Dermis microvascular lymphatic vessel endothelial cell (primary cell): ENCODE measurements at places on chromosomes 1 and 21.

GRCh38 chr1:203769505-203770343 lies 4.7 kb downstream of the LAX1 start:
- peak; percentile 69 for DNase-seq

DNA sequence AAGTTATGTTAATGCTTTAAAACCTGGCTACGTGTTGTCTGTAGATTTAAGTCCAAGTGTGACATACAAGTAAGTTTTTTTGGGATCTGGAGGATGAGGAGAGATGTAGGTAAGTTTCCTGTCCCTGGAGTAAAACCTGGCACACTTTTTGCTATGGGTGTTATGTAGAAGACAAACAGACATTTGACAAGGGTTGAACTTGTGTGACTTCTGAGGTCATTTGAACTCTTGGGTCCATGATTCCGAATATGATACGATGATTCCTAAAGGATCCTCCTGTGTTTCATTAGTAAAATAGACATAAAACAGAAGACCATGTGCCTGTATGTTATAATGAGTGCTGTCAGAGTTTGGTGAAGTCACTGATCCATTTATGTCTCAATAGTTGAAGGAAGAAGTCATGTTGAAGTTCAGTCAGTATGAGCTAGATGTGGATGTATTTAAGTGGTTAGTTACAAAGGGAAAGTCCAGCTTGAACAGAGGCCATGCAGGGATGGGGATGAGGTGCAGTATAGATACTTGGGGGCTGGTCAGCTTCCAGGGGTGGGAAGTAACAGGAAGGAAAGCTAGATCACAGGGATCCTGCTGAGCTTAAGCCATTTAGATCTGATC lies 44.3 kb downstream of the ARID1A start:
- DNase-seq, result no peak

DNA sequence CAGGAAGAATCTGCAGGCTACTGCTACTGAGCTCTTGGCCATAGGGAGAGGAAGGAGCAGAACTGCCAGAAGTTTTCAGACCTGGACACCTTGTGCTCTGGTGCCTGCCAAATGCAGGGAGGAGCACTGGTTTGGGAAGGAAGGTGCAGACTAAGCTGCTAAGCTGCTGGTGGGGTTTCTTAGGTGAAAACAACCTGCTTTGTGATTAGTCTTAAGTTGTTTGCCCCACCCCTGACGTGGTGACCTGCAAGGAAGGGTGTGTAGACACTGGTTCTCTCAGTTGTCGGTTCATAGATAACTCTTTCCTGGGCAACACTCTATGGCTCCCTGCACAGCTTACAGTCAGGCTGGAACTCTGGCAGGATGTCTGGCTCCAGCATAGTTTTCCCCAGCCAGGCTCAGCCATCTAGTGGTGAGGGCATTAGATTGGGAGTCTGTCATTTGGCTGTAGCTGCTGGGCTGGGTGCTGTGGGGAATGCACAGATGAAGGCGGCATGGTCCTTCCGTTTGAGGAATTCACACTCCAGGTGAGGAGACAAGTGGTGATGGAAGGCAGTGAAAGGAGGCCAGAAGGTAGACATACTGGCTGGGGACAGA lies 10.3 kb upstream of the S100A10 start:
- DNase-seq, result no peak

- no peak for DNase-seq
Observed at GRCh38 chr1:13540866-13541265, 27.1 kb upstream of the LRRC38 start.

DNA sequence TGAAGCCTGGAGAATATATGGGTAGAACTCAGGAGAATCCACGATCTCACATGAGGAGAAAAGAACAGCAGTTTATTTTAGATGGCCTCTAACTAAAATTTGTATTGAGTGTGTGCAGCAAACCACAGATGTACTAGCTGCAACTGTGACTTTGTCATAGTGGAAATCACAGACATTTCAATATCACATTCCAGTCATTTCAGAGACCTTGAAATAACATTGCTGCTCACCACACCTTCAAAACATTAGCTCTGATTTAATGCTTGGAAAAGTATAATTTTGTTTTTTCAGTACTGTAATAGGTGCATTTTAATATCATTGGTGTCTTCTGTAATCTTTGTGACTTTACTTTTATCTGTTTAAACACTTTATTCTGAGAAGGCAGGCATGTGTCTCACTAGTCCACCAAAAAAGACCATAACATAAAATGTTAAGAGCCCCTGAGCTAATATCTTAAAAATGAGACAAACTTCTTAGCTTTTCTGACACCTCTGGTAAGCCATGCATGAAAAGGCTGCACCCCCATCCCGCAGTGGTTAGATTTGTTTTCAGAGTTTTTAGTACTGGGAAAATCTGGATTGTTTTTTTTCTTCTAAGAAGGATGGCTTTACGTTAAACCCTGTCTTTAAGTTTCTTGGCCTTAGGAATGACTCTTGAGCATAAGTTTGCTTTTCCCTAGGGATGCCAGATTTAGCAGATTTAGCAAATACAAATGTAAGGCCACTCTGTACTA lies 30.1 kb downstream of the KCNJ15 start:
- no peak for DNase-seq

DNA sequence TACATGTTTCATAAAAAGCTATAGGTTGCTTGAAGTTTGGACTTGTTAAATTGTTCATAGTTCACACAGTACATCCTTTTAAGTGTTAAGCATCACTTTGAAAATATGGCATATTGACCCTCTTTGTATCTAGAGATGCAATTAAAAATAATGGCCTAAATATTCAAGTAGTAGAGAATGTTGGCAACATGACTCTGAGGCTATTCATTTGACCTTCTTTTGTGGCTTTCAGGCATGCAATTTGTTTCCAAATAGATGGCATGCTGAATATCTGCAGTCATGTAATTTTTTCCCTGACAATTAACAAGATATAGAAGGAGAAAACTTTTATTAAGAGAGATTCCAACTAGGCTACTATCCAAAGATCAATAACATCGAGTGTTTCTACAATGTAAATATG lies 230.5 kb upstream of the ZRANB2 start:
- no peak for DNase-seq

DNA sequence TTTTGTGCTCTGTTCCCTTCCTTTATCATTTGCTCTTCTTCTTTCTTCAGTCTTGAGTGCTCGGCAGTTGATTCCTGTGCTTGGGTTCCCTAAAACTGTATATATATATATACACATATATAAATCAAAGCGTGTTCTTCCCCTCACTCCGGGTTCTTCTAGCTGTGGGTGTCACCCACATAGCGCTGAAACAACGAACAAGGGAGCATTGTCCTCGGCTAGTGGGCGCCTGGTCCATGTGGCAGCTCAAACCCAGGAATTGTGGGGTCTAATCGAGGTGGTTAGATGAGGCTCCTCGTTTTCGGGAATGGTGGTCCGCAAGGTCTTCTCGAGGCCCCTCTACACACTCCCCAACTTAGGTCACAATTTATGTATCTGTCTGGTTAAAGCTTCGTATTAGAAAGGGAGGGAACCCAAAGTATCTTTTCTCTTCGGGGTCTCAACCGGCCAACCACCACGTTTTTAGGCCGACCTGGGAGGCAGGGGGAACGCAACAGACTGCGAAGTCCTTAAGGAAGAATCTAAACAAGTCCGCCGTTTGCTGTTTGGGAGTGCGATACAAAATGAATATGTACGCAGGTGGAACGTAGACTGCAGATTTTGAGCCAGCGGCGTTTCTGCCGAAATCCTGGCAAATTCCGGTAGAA lies 504 bp upstream of the SDHC start:
- DNase-seq, result no peak

- DNase-seq, result no peak
Observed at GRCh38 chr1:56915960-56916359, 49.9 kb downstream of the C8B start.

DNA sequence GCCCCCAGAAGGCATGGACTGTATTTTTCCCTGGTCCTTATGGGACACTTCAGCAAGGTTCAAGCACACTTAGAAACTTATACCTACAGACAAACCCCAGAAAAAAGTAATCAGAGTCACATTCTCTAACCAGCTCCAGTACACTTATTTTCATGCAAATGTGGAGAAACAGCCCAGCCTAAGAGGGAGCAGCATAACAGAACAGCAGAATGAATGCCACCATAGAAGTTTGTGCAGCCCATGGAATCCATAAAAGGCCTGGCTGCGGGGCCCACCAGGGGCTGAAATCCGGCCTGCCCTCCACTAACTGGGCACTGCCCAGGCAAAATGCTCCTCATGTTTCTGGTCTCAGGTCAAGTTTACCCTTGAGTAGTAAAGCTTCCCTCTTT lies 60.4 kb upstream of the ATP1A1 start:
- DNase-seq, result no peak

DNA sequence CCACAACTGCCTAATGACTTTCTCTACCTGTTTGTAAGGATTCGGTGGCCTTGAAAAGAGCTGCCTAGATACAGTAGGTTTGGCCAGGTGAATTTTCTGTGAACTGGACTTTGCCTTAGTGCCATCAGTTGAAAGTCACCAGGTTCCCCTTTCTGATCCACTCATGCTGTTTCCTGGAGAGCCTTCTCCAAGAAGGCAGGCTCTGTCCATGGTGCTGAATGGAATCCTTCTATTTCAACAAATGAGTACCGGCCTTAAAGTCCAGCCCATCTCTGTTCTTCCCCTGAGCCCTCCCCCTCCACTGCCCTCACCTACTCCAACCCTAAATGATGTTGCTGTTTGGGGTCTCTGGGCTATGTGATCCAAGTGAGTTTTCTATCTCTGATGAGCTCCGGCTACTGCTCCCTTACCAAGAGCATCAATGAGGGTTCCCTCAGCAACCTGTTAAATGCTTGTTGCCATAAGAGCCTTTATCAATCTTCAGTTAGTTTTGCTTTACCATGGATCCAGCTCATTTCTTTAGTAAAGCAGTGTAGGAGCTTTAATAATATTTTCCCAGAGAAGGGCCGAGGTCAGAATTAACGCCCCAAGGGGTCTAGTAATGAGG lies 500.4 kb downstream of the PTPRU start:
- DNase-seq, result no peak

DNA sequence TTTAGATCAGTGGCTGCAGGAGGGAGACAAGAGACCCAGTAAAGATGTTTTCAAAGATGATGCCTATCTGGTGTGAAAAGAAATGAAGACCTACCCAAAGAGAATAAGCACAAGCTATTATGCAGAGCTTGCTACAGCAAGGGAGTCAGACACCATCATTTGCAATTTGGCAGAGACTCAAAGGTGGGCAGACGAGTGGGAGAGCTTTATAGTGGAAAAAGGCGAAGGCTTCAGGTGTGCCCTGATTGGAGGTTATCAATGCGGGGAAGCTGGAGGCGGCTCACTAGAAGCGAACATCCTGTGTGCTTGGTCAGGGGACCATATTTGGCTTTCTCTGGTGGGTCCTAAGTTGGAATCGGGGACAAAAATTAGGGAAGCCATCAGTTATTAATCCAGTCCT lies 183.8 kb downstream of the DISC1 start:
- no peak for DNase-seq

DNA sequence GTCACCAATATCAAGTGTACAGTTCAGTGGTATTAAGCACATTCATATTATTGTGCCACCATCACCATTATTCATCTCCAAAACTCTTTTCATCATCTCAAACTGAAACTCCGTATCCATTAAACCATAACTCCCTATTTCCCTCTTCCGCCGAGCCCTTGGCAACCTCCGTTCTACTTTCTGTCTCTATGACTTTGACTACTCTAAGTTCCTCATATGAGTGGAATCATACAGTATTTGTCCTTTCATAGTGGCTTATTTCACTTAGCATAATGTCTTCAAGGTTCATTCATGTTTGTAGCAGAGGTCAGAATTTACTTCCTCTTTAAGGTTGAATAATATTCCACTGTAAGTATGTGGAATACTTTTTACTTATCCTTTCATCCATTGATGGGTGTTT lies 21.7 kb downstream of the SELP start:
- DNase-seq, result no peak

DNA sequence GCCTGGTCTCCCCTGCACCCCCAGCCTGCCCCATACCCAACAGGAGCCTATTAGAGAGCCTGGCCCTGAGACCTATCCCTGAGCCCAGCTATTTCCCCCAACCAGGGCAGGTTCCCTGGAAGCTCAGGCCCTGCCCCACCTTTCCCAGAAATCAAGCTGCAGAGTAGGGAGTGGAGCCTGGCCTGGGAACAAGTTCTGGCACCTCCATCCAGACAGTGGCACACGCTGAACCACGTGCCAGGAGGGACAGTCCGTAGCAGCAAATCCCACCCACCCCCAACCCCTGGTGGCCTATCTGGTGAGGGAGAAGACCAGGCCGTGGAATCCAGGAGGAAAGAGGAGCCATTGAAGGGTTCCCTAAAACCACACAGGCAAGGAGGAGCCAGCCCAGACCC lies 22.6 kb downstream of the TNNT2 start:
- no peak for DNase-seq

GRCh38 chr1:70072231-70072751 lies 133.1 kb downstream of the LRRC40 start:
- DNase-seq, result no peak

DNA sequence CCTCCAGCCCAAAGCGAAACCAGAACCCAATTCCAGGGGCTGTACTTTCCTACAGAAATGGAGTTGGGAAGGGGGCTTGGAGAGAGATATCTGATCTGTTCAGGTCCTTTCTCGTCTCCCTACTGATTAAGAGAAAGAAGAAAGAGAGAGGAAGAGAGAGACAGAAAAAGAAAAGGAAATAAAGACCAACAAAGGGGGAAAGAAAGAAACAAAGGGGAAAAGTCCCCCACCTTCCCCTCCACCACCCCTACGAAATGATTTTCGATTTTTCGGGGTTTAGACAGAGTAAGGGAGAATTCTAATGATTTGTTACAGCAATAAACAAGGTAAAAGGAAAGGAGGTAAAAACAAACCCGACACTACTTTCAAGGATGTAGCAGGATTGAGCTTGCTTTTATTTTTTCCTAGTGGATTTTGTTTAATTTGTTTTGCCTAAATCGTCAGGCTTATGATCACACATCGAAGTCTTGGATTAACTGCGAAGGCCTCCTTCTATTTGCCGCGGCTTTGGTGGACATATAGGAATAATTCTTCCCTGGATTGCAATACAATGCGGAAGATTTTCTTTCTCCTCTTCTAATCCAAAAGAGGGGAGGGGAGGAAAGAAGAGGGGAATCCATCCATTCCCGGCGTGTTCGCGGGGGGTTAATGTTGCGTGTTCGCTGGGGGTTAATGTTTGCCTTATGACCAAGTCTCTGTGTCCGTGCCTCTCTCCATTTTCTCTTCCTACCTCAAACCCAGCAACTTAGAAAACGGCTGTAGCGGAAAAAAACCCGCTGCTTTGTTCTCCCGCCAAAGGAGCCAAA lies 1.9 kb downstream of the TAL1 start:
- peak; percentile 41 for DNase-seq

DNA sequence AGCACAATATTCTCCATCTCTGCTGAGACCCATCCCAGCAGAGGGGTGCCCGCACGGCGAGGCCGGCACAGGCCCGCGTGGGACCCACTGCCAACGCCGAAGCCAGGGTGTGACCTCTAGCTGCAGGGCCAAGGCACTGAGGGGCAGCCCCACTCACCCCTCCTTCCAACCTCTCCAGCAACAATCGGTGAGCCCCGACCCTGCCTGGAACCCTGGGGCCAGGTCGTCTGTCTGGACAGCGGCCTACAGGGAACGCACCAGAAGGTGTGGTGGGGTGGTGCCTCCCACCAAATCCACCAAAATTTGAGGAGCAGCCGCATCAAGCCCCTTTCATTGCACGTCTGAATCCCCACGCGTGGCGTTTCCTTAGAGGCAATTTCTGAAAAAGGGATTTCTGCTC lies 63.0 kb upstream of the ADARB1 start:
- DNase-seq, result no peak

GRCh38 chr1:107689159-107689558 lies 275.8 kb downstream of the VAV3 start:
- no peak for DNase-seq
